NCI-H82 (cell line): ENCODE measurements at places on chromosomes 16 and 17.
A peak's percentile ranks its signal among the peaks of the same experiment; 100 is the strongest.

DNA sequence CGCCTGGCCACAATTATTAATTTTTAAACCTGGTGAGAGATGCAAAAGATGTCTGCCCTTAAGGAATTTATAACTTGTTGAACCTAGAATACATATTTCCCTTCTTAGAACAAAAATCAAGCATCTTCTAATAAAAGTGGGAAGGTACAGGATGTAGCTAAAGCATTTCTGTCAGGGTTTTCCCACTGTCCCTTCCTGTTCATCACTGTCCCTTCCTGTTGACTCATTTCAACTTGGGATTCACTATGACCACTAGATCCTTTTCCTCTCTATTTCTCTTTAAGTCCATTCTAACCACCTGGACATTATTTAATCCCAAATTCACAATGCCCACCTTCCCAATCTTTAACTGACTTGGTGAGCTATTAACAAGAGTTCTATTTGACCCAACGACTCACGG, 33.9 kb upstream of the CDRT4 start:
- DNase-seq: no peak

- DNase-seq: no peak
Observed at GRCh38 chr16:22788193-22788530, 25.8 kb upstream of the HS3ST2 start.

- DNase-seq: no peak
Observed at GRCh38 chr17:50379351-50380132, 6.5 kb downstream of the EME1 start.

DNA sequence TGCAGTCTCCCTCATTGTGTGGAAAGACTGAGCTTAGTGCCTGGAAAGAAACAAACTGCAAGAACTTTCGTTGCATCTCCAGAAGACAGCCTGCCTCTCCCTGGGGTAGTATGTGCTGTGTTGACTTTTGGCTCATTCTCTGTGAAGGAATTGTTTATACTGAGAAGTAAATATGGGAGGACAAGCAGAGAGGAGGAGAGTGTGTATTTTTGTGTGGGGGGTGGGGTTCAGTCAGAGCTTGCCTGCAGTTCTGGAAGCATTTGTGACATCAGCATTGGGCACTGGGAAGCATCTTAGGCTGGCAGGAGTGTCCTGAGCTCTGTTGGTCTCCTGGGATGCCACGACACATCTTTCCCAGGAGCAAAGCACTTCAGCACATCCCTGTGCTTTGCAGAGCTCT, 147.9 kb downstream of the HS3ST3B1 start:
- DNase-seq: no peak

DNA sequence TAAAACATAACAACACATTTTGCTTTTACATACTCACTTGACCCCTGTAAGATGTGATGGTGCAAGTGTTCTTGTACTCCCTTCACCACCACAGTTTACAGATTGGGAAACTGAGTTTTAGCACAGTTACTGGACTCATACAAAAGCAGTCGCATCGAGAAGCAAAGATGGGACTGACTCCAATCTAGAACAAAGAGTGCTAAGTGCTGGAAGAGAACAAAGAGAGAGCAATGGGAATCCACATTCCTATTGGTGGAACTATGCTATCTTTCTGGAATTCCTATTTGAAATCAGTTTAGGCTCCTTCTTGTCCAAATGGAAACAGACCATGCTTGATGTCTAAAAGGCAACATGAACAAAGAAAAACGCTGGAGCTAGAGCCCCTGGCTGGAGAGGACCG, 9.1 kb downstream of the TOM1L2 start:
- no peak for DNase-seq

- DNase-seq: peak; percentile 89
Observed at GRCh38 chr16:9248162-9248561, 156.7 kb downstream of the HAPSTR1 start.

DNA sequence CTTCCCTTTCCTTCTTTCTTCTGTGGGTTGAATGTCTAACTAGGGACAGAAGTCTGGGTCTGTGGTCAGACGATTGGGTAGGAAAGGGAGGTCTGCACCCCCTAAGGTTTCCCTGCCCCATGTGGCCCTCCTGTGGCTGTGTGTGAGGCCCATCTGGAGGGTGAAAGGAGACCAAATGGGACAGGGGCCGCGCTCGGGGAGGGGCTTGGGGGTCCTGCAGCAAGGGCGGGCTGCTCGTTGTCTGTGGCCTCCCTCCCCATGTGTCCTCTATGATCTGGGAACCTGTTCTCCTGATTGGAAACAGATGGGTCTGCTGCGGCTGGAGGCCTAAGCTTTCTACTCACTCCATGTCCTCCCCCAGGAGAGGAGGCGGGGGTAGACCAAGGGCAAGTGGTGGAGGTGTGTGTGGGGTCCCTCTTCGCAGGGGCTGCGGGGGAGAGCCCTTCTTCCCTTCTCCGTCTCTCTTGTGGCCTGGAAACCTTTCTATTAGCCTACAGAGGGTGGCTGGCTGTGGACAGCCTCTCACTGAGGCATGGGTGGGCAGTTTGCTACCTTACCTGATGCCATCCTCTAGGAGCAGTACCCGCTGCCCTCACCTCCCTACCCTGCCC, 18.6 kb downstream of the IGFBP4 start:
- no peak for DNase-seq

DNA sequence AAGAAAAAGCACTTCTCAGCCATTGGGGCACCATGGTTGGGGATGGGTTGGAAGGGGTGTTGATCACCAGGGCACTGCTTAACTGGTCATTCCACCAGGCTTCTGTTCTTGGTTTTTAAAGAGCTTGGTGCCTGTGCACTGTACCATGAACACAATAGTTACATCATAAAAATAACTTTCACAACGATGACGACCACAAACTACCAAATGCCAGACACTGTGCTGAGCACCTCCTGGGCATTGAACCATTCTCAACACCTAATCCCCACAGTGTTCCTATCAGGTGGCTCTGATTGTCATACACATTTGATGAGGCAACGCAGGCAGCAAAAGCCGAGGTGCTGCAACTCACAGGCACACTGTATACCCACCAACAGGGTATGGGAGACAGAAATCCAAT, 208.0 kb downstream of the FOXL1 start:
- DNase-seq: no peak

GRCh38 chr17:7034955-7035590, 742 bp upstream of the SLC16A13 start:
- no peak for DNase-seq

DNA sequence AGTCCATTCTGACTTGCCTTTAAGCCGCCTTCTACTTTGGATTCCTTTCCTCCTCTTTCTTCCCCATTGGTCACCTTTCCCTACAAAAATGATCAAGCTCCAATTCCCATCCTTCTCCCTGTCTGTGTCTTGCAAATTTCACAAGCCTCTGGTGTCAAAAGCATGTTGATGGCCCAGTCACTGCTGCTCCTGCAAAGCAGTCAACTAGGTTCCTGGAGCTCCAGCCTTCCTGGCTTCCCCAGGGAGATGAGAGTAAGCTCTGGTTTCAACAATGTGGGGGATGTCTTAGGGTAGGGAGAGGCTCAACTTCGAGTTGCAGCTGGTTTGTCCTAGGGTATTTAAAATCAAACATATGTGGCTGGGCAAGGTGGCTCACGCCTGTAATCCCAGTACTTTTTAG, 36.1 kb upstream of the HELZ start:
- DNase-seq: peak; percentile 47

DNA sequence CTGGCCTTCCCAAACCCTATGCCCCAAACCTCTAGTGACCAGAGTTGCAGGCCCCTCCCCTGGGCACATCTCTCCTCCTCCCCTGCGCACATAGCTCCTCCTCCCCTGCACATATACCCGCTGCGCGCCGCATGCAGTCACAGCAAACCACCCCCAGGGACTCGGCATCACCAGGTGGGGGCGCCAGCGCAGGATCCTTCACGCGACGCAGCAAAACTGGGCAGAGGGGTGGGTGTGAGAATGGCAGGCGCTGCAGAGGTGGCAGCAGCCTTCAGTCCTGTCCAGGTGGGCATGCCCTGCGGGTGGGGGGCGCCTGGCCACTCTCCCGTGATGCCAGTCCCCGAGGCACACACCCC, 5.6 kb downstream of the CORO6 start:
- peak; percentile 95 for DNase-seq
